ENCODE measurements at places on chromosomes 5 and 9. TPM values are rescaled to one million over a fixed set of nuclear protein-coding genes. Genes with fewer than 3 reads are reported as not detected.

DNA sequence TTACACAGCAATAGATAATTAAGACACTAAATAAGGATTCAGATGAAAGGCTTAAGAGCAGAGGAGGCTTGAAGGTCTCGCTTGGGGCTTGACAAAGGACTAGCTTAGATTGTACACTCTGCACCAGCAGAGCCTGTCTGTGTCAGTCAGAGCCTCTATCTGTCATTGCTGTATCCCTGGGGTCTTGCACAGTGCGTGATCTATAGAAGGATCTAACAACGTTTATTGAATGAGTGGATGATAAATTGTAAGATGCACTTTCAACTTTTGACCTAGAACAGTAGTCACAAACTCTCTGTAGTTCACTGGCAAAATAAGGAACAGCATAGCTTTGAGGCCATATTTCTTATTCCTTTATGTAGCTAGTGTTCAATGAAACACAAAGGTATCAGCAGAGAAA, 173.5 kb downstream of the ENTREP1 start:
- no peak for DNase-seq

DNA sequence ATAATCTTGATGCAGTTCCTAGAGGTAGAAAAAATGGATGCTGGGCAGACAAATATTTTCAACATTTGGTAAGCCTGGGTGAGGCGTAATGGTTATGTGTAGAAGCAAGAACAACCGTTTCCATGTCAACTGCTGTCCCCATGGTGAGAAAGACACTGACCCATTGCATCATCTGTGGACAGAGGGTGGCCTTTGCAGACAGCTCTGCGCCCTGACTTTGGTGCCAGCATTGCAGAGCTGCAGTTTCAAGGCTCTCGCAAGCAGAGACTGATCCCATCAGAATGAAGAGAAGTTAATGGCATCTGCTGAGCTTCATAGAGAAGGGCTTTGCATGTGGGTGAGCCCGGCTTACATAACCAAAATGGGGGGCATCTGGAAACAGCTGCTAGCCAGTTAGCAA, 179.0 kb upstream of the ADRA1B start:
- no peak for DNase-seq

DNA sequence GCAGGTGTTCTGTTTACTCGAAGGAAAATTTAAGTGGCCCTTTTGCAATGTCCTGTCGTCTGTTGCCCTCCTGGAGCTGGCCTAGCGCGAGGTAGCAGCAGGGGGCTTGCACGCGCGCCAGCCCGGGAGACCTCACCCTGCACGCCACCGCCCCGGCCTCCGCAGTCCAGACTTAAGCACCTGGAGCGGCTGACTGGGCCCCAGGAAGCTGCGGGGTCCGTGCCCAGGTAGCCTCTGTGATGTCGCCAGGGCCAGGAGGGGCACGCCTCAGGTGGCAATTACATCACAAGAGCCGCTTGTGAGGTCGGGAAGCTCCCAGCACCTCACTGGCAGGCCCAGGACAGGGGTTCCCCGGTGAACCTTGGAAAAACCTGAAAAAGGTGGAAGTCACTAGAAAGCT, at the start of gene SAXO1:
Gene SAXO1 (minus strand): TSS at position 195 of the 400 bp plus-strand sequence. CDS start 301 bp downstream, outside the sequence.
- no peak for DNase-seq

GRCh38 chr9:77876091-77876490, 155.5 kb downstream of the GNAQ start:
- no peak for DNase-seq

DNA sequence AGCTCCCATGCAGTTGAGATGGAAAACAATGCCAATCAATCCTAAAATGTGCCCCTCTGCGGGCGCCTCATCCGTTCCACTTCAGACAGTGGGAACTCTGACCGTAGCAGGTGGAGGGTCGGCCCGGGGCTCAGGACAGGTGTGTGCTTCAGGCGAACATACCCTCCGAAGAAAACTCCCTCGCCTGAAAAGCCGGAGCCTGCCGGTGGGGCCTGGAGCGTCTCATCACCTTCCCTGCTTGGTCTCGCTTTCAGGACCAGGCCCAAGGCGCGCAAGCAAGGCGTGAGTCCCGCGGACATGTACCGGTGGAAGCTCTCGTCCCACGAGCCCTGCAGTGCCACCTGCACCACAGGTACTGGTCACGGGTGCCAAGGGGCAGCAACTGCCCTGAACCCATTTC, 26.4 kb downstream of the ADAMTSL2 start:
- DNase-seq = no peak

The ASPN gene
- not detected for total RNA-seq

The ZFP37 gene
- not detected for total RNA-seq

The PCSK1 gene
- 3.2 TPM for total RNA-seq

DNA sequence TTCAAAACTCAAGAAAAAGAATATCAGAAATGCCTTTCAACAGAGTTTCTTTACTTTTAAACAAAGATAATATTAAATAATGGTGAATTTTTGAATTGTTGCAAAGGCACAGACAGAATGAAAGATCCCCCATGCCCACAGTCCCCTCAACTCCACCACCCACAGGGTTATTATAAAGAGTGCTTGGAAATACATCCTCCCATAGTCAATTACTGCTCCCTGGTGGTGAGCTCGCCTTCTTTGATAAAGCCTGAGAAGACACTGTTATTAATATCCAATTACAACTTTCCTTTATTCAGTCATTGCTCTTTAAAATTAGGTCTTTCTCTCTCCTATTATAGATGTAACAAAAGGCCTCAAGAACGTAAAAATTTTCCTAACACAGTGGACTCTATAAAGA, 490.2 kb upstream of the RORB start:
- no peak for DNase-seq

GRCh38 chr9:21804791-21805190, 2.4 kb downstream of the MTAP start:
- no peak for DNase-seq
